EL (cell line): ENCODE measurements at places on chromosomes 12 and 14.

- DNase-seq: no peak
These were observed 1136.8 kb downstream of the AACS start for GRCh38 chr12:126201981-126202537.

- peak; percentile 32 for DNase-seq
These were observed at the start of gene LGR5 for GRCh38 chr12:71439613-71440344. LGR5 (plus strand) TSS chr12:71439798; CDS start chr12:71440081, 283 bp downstream.

GRCh38 chr14:98960617-98961013, 311.4 kb downstream of the BCL11B start:
- no peak for DNase-seq

DNA sequence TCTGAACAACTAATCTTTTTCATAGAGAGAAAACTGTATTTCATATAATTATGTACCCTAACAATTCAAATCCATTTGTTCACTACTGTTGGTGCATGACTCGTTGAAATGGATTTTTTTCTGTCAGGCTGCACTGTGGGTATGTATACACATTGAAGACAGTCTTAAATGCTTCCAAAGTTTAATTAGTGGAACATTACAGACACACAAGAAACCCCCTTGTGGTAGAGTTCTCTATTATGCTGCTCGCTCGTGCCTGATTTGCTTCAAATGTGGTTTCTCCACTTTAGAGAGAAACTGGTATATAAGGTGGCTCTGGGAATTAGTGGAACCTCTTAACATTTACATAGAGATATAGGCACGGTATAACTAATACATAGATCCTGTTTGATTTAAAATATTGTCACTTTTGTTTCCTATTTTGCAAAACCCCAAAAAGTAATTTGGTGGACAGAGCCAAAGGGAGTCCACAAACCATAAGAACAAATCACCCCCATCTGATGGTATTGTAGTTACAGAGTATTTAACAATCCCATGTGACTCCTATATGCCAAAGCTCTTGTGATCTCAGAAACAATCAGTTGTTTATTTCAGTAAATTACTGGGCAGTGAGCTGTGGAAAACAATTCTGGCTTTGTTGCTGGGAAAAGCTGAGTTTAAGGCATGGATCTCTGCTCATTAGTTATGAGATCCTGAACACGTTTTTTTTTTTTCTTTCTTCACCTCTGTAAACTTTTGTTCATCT, 159.5 kb downstream of the BRMS1L start:
- no peak for DNase-seq

DNA sequence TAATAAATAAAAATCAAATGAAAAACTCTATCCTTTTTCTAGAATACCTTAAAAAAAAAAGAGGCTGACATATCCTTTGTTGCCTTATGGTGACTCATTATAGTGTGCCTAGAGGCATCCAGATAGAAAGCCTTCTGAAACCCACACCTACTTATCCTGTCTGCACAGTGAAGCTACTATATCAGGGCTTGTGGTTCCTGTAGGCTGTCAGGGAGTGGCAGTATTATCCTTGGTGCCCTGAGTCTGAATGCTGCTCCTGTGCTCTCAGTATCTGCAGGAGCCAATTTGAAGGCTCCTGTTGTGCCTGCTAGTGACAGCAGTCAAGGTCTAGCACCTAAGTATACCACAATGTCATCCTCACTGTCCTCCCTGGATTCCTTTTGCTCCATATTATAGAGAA, 168.4 kb upstream of the AVPR1A start:
- peak; percentile 25 for DNase-seq

DNA sequence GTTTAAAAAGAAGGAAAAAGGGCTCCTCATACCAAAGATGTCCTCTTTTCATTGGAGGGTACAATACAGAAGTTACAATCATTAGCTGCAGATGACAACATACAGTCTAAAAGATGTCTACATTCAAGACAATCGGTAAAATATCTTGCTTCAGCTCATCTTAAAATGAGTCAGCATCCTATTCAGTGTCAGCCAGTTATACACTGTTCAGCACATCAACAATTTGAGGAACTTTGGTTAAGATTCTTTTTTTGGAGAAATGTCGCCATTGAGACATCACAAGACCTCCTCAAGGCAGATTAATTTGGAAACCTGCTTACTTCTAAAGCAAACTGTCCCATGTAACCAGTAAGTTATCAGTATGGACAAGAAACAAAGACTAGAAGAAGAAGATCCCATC, 100.7 kb upstream of the SLC38A4 start:
- no peak for DNase-seq

GRCh38 chr14:70148351-70148750, 40.4 kb downstream of the SLC8A3 start:
- DNase-seq: no peak

GRCh38 chr12:12210416-12210815, 56.4 kb downstream of the LRP6 start:
- DNase-seq: no peak
